Activated CD4-positive, alpha-beta memory T cell treated with anti-CD3 and anti-CD28 coated beads, Interleukin-2, amount 10 ng/mL, durations not matched to agents 7 days and 5 days (primary cell): ENCODE measurements at places on chromosomes 3 and 15. TPM values are rescaled to one million over a fixed set of nuclear protein-coding genes. Genes with fewer than 3 reads are reported as not detected.

- peaks cover 2% of the 10 kb centered on the region for H3K4me1 ChIP-seq
- H3K4me3 ChIP-seq, result no peak overlapping the region
- DNase-seq, result no peak
- no peaks in the 10 kb centered on the region for H3K36me3 ChIP-seq
Observed at GRCh38 chr3:143266511-143266910, 146.9 kb downstream of the CHST2 start.

DNA sequence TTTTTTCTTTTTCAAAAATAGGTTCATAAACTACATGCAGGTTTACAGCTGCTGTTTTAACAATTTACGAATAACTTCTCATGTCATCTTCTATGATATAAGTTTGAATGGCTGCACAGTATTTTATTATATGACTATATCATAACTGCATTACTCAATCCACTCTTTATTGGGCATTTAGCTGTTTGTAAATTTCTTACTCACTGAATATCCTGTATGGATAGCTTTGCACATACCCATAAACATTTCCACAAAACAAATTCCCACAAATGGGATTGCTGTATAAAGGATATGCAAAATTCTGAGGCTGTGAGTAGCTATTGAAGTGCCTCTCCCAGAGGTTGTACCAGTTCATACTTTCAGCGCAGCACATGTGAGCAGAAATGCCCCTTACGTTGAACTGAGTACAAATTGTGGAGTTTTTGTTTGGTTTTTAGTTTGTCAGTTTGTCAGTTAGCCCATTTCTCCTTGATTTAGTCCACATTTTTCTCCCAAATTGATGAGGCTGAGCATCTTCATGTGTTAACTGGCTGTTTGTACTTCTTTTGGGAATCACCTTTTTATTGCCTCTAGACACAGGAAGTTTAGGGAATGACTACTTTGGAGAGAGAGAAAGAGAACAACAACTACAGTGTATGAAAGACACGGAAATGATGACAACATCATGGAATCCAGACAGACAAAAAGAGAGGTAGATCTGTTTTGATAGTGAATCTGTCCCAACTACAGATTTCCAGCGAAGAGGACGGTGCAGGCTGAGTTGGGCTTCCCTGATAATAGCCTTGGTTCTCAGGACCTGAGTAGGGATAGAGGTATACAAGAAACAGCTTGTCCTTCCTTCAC lies 24.8 kb downstream of the TTC23 start:
- no peak overlapping the region for H3K27ac ChIP-seq
- no peaks in the 10 kb centered on the region for H3K4me1 ChIP-seq
- no peaks in the 10 kb centered on the region for H3K36me3 ChIP-seq
- no peaks in the 10 kb centered on the region for H3K27me3 ChIP-seq
- no peak overlapping the region for H3K4me3 ChIP-seq
- DNase-seq, result no peak

DNA sequence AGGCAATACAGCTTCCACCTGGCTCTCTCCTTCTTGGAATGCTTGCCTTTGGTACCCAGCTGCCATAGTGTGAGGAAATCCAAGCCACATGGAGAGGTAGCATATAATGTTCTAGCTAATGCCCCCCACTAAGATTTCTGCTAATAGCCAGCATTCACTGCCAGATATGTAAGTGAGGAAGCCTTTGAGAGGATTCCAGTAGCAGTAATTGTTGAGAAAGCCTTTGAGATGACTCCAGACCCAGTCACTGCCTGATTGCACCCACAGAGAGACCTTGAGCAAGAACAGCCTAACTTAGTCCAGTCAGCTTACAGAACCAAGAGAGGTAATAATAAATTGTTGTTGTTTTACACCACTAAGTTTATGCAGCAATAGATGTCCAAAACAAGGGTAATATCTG lies 63.1 kb downstream of the STRIT1 start:
- no peak for DNase-seq
- no peak overlapping the region for H3K27ac ChIP-seq
- H3K27me3 ChIP-seq, result no peaks in the 10 kb centered on the region
- no peak overlapping the region for H3K4me3 ChIP-seq
- no peaks in the 10 kb centered on the region for H3K4me1 ChIP-seq

P2RY1 gene
- 0.05 TPM for total RNA-seq

EXOSC7 gene
- total RNA-seq, result 38.0 TPM

NRG4 gene
- not detected for total RNA-seq
